Activated CD4-positive, alpha-beta T cell treated with anti-CD3 and anti-CD28 coated beads, Interleukin-2, Interleukin-6, amounts not matched to agents 100 ng/mL and 50 ng/mL, durations not matched to agents 16 hours and 8 hours (primary cell): ENCODE measurements at places on chromosomes 13 and 19.

DNA sequence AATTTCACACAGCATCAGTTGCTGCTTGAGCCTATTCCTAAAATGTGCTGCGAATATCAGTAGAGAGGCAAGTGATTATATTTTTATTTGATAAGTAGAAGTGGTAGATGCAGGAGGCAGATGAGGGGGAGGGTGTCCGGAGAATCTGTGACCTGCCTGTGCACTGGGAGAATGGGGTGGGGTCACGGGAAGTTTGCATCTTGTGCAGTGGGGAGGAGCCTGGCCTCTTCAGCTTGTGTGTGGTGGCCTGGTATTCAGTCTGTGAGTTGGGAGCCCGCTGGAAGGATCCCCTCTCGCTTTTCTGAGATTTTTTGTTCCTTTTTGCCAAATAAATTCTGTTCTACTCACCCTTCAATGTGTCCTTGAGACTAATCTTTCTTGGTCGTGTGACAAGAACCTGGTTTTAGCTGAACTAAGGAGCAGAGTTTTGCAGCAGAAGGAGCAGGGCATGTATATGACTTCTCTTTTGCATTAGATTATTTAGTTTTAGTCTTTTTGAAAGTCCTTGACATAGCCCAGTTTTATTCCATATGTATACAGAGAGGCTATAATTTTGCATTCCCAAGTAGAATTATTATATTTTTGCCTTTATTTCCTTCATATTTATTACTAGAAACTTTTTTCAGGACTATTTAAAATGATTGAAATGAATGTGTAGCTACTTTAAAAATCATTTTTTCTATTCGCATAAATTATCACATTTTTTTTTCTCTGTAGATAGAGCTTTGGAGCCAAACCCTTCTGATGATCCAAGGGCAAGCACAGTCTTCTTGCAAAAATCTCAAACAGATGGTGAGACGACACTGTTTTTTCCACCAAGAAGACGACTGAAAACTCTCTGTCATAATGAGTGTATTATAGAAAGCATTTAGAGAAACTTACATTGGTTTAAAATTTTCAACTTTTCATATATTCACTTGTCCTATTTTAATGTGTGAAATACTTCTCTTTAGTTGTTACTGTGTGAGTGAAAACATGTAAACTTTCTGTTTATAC is 1257.2 kb downstream of the UQCRFS1 start:
- no peak for DNase-seq

DNA sequence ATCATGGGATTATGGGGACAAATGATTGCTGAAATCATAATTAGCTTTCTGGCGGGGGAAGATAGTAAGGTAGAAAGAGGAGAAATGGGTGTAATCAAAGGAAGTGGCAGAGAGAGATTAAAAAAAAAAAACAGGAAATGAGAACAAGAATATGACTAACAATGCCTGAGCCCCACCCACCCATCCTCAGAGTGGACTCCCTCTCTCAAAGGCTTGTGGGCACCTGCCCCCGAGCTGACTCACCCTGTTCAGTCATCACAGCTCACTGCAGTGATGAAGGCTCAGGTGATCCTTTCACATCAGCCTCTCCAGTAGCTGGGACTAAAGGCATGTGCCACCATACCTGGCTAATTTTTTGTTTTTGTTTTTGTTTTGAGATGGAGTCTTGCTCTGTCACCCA is 26.4 kb upstream of the TPT1 start:
- peak; percentile 95 for DNase-seq

DNA sequence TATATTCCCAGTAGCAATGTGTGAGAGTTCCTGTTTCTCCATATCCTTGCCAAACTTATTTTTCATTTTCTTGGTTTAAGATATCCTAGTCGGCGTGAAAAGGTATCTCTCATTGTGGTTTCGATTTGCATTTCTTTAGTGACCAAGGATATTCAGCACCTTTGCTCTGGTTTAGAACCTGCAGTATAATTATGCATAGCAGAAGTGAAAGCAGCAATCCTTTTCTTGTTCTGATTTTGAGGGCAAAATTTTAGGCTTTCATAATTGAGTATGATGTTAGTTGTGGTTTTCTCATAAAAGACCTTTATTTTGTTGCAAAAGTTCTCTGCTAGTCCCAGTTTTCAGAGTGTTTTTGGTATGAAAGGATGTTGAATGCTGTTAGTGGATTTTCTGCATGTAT is 491.0 kb downstream of the FGF9 start:
- DNase-seq, result peak; percentile 44

DNA sequence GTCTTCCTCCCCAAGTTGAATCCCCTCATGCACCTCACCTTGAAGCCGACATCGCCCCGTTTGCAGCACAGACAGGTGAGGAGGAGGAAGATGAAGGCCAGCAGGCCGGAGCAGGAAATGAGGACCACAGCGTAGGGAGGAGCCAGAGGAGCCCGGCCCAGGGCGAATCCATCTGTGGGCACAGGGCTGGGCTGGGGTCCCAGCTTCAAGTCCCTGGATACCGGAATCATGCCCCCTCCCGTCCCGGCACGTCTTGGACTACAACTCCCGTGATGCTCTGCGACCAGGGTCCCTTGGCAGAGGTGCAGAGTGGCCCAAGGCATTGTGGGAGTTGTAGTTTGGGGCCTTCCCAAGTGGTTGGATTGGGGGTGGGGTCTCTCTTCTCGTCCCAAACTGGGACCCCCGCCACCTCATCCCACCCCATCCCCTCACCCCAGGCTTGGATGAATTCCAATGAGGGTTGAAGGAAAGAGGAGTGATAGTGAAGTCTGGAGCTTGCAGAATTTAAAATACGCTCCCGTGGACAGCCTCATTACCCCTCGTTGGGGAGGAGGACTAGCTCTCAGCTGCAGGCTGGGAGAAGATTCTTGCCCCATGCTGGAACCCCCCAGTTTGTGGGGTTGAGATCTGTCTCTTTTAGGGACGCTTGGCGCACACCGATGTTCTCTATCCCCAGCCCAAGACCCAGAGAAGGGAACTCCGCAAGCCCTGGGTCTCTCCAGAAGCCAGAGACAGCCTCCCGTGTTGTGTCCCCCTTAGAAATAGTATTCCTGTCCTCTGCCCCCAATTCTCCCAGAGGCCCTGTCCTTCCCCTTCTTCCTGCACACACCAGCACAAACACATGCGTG is 990 bp downstream of the LMTK3 start:
- DNase-seq, result peak; percentile 81

DNA sequence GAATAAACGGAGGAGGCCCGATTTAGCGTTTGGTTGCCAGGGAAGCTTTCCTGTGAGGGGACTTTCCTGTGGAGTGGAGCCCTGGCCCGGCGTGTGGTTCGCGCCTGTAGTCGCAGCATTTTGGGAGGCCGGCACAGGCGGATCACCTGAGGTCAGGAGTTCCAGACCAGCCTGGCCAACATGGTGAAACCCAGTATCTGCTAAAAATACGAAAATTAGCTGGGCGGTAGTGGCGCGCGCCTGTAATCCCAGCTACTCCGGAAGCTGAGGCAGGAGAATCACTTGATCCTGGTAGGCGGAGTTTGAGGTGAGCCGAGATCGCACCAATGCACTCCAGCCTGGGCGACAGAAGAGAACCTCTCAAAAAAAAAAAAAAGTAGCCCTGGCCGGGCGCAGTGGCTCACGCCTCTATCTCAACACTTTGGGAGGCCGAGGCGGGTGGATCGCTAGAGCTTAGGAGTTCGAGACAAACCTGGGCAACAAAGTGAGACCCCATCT is 6.9 kb downstream of the KANK3 start:
- DNase-seq, result no peak

- no peak for DNase-seq
These were observed 214.9 kb upstream of the EDNRB start for GRCh38 chr13:78133511-78133910.

GRCh38 chr19:27744926-27745768 is 1467.8 kb downstream of the UQCRFS1 start:
- DNase-seq, result no peak

DNA sequence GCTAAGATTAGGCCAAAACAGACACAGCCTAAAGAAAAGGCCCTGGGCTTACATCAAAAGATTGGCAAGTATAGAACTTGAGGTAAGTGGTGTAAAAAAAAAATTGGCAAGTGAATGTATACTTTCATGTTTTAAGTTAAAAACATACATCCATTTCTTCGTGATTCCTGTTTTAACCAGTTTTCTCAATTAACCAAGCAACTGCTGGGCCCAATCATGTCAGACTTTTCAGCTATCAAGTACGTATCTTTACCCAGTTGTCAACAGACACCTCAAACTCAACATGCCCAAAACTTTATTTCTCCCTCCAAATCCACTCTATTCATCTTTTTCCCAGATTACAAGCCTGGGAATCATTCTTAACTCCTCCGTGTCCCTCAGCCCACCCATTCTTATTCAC is 1.0 kb downstream of the PCID2 start:
- DNase-seq, result no peak

GRCh38 chr13:39590466-39591036 is 12.4 kb downstream of the LHFPL6 start:
- DNase-seq, result no peak

GRCh38 chr13:30607908-30608307 is 9.8 kb upstream of the USPL1 start:
- DNase-seq, result peak; percentile 81

DNA sequence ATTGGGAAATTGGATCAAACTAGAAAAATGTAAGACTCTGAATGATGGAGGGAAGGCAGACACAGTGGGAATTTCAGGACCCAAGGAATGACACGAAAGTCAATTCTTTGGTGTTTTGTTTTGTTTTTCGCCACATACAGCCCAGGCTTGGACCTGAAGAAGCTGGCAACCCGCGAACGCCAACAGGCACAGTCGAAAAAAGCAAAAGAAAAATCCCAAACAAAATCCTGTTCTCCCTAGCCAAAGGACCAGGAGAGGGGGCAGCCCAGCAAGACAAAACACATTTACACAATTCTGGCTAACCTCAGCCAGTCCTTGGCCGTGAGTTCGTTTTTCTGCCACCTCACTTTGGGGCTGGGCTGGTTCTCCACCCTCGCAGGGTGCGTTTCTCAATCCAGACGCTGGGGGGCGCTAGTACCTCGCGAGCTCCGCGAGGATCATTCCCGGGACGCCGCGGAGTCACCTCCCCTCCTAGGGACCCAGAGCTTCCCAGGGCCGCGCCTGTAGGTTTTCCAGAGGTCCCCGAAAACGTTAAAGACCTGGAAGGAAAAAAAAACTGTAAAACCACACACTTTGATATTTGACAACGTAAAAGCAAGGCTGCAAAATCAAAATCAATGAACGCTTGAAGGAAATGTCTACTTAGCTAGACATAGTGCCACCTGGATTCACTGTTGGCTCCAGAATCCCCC is 34.9 kb upstream of the TPM4 start:
- peak; percentile 85 for DNase-seq

- DNase-seq, result no peak
These were observed 597.3 kb downstream of the DCT start for GRCh38 chr13:93882086-93882651.

GRCh38 chr19:19447536-19448237 is 42.2 kb downstream of the GATAD2A start:
- peak; percentile 45 for DNase-seq

GRCh38 chr13:92768602-92769001 is 458.0 kb upstream of the GPC6 start:
- no peak for DNase-seq

DNA sequence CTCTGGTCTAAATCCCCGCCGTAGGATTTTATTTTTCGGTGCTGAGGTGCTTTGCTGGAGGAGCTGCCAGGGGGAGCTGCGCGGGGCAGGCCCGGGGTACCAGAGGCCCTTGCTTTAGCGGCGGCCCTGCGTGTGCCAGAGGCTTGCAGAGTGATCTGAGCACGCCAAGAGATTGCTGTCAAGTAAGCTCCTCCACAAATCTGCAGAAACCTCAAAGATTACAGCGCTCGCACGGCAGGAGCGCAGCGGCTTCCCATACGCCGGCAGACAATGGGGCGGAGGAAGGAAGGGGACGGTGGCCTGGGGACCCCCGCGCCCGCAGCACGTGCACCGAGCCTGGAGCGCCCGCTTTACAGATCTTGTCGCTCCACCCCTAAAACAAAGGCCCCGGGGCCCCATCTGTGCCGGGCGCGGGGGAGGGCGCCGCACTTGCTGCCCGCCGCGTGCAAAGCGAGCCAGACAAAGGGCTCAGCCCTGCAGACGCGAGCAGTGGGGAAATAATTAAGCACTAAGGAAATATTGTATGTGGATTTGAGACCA is 9.1 kb upstream of the C19orf12 start:
- no peak for DNase-seq

- DNase-seq, result no peak
These were observed 3.2 kb downstream of the ARHGAP35 start for GRCh38 chr19:46863818-46864629.

GRCh38 chr13:66543780-66544179 is 686.4 kb downstream of the PCDH9 start:
- no peak for DNase-seq

DNA sequence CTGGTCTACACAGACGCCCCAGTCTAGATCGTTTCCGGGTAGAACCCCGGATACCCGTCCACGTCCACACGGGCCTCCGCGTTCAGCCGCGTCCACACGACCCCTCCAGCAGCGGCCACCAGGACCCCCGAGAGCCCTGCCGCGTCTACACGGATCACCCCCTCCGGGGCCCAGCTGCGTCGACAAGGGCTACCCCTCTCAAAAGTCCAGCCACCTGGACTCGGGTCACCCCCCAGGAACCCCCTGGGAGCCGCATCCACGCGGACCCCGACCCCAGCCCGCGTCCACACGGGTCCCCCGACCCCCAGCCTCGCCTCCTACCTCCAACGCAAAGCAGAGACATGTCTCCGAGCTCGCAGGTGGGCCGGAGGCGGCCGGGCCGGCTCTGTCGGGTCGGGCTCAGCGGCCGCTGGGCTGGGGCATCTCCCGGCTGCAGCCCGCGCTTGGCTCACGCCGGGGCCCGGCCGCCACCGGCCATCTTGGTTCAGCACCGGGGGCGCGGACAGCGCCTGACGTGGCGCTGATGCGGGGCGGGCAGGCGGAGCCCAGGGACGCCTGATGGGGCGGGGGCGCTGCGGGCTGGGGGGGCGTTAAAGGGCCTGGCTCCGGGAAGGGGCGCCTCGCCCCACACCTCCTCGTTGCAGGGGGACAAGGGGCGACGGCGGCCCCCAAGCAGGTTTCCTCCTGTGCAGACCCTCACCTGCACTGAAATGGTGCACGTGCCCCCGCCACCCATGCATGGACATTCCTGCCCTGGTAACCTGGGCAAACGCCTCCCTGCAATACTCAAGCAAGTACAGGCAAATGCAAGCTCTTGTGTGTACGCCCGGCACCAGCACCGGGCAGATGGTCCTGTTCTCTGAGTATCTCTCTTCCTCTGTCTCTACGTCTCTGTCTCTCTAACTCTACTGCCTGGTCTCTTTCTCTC is at the start of gene UNC13A:
TSS of gene UNC13A (minus strand) at position 498 of the 928 bp plus-strand sequence. CDS start at position 343, 155 bp downstream.
- DNase-seq, result peak; percentile 57

- DNase-seq, result no peak
These were observed 15.0 kb downstream of the ARHGEF7 start for GRCh38 chr13:111130116-111130508.

GRCh38 chr13:91133941-91134802 is 213.3 kb upstream of the MIR17HG start:
- DNase-seq, result peak; percentile 49

DNA sequence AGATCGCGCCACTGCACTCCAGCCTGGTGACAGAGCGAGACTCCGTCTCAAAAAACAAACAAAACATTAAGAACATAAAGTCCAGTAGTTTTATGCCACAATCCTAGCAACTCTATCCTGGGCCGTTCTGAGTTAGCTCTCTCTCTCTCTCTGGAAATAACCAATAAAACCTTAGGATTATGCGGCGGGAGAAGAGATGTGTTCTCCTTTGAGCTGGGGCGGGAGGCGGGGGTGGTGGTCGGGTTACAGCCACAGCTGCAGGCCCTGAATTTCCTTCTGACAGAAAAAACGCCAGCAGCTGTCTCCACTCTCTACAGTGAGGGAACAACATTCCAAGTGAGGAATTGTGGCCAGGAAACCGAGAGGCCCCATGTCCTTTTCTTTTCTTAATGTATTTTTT is 9.1 kb upstream of the PNMA8A start:
- DNase-seq, result no peak
